Renal pelvis (tissue), 12 donors: ENCODE measurements at places on chromosomes 11 and 22.

- no peak for DNase-seq
These were observed 277.7 kb downstream of the CADM1 start for GRCh38 chr11:115226556-115226955.

DNA sequence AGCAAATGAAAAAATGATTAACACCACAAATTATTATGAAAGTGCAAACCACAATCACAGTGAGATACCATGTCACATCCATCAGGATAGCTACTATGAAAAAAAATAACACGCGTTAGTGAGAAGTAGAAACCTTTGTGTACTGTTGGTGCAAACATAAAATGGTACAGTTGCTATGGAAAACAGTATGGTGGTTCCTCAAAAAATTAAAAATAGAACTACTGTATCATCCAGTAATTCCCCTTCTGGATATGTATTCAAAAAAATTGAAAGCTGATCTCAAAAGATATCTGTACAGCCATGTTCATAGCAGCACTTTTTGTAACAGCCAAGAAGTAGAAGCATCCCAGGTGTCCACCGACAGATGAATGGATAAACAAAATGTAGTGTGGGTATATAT is 43.4 kb downstream of the CCDC81 start:
- DNase-seq, result no peak

DNA sequence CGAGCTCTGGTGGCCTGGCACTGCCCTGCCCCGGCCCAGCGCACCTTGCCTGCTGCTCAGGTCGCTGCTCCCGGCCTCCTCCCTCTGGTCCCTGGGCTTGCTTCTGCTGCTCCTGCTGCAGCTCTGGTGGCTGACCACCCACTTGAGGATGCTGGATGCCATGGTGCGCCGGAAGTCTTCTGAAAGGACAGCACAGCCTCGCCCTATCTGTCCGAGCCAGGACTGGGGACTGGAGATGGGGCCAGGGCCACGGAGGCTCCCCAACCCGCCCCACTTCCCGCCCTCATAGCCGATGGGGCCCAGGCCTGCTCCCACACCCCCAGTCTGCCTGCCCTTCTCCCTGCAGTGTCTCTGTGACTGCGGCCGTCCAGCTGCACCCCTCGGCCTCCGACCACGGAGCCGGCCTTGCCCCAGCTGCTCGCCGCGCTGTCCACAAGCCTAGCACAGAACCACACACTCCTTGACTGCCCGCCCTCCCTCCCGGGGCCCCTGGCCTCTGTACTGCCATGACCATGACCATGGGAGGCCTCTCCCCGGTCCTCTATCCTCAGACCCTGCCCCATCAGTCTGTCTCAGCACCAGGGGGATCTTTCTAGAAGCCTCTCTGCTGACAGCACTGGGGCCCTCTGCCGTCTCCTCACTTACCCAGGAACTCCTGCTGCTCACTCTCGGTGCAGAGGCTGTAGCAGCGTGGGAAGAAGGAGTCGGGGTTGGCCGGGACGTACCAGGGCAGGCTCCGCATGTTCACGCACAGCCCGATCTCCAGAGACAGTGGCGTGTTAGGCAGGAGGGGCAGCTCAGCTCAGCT is 12.7 kb downstream of the TTLL8 start:
- DNase-seq, result no peak

DNA sequence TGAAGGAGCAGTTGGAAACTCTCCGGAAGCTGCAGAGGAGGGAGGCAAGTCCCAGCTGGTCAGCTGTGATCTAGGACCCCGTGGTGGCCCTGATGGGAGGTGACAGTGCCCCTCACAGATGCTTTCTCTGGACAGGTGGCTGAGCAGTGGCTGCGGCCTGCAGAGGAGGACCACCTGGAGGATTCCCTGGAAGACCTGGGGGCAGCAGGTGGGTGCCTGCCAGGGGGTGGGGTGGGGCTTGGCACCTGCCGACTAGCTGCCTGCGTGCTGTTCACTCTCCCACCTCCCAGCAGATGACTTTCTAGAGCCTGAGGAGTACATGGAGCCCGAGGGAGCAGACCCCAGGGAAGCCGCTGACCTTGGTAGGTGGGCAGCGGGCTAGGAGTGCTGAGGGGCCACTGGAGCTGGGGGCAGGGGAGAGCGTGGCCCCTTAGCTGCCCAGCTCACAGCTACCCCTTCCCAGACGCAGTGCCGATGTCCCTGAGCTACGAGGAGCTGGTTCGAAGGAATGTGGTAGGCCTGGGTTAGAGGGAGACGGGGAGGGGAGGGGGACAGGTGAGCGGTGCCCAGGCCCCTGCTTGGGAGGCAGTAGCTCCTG is 3.1 kb downstream of the SCO2 start:
- no peak for DNase-seq

DNA sequence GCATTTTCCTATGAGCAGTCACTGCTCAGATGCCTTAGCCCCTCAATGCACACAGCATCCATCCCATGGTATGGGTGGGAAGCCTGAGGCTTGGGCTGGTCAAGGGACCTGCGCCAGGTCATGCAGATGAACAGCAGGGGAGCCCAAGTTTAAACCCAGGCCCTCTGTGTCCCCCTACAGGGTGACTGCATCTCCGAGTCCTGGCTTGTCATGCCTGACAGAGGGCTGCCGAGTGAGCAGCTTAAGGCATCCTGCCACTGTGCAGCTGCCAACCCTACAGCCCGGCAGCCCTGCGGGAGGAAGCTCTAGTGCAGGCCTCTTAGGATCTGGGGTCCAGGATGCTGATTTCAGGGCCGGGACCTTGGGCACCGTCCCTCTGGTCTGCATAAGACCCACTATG is 10.0 kb downstream of the IL2RB start:
- no peak for DNase-seq

- DNase-seq, result no peak
These were observed 3.1 kb upstream of the PRR33 start for GRCh38 chr11:1894759-1895158.

DNA sequence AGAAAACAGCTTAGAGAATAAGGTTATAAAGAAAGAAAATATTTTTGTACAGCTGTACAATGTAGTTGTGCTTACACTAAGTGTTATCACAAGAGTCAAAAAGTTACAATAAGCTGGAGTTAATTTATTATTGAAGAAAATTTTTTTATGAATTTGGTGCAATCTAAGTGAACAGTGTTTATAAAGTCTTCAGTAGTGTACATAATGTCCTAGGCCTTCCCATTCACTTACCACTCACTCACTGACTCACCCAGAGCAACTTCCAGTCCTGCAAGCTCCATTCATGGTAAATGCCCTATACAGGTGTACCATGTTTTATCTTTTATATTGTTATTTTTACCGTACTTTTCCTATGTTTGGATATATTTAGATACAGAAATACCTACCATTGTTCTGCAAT is 34.7 kb downstream of the GDPD4 start:
- DNase-seq, result no peak

GRCh38 chr11:6307876-6308275 is 12.4 kb downstream of the CAVIN3 start:
- DNase-seq, result no peak

DNA sequence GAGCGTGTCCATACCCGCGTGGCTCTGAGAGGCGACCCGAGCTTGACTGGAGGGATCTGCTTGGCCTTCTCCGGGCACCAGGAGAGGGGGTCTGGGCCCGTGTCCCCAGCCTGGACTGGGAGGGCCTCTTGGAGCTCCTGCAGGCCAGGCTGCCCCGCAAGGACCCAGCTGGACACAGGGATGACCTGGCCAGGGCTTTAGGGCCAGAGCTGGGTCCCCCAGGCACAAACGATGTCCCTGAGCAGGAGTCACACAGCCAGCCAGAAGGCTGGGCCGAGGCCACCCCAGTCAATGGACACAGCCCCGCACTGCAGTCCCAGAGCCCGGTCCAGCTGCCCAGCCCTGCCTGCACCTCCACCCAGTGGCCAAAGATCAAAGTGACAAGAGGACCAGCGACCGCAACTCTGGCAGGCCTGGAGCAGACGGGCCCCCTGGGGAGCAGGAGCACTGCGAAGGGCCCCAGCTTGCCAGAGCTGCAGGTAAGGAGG is 38.2 kb downstream of the TRIOBP start:
- DNase-seq, result no peak

- no peak for DNase-seq
These were observed 46.2 kb upstream of the A4GALT start for GRCh38 chr22:42766860-42767259.

- DNase-seq, result no peak
These were observed 13.1 kb upstream of the TTLL12 start for GRCh38 chr22:43200031-43200430.

GRCh38 chr11:73361953-73362776 is 14.0 kb upstream of the RELT start:
- DNase-seq, result no peak

GRCh38 chr11:111698852-111699559 is 67.2 kb downstream of the PPP2R1B start:
- DNase-seq, result no peak

- no peak for DNase-seq
These were observed 458.8 kb upstream of the CNTN5 start for GRCh38 chr11:98561877-98562395.

DNA sequence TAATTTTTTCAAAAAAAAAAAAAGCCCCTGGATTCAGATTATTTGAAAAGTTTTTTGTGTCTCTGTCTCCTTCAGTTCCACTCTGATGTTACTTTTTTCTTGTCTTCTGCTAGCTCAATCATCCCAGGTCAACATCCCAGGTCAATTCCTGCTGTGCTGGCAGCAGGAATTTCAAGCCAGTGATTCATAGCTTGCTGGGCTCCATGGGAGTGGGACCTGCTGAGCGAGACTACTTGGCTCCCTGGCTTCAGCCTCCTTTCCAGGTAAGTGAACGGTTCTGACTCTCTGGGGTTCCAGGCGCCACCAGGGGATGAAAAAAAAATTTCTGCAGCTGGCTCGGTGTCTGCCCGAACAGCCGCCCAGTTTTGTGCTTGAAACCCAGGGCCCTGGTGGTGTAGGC is 31.4 kb downstream of the PLAAT5 start:
- no peak for DNase-seq
